Fibroblast of mammary gland (primary cell): ENCODE measurements at places on chromosomes 6 and 20.

GRCh38 chr20:43987531-43987930, 72.9 kb downstream of the TOX2 start:
- DNase-seq, result no peak

DNA sequence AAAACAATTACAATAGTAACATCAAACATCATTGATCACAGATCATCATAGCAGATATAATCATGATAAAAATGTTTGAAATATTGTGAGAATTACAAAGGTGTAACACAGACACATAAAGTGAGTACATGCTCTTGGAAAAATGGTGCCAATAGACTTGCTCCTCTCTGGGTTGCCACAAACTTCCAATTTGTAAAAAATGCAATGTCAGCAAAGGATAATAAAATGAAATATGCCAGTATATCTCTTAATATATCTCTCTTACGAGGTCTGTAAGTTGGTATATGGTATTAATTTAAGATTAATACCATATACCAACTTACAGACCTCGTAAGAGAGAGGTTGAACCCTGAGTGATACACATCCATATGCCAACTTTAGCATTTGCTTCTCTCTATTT, 13.4 kb upstream of the CST3 start:
- DNase-seq, result no peak

DNA sequence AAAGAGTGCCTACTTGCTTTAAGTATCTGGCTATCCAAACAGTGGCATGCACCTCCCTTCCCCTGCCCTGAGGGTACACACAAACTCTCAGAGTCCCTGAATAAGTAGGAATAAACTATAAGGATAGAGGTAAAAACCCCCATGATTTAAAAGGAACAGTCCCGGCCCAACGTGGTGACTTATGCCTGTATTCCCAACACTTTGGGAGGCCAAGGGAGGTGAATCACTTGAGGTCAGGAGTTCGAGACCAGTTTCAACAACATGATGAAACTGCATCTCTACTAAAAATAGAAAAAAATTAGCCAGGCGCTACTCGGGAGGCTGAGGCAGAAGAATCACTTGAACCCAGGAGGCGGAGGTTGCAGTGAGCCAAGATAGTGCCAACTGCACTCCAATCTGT, 22.2 kb downstream of the SAMHD1 start:
- peak; percentile 69 for DNase-seq

DNA sequence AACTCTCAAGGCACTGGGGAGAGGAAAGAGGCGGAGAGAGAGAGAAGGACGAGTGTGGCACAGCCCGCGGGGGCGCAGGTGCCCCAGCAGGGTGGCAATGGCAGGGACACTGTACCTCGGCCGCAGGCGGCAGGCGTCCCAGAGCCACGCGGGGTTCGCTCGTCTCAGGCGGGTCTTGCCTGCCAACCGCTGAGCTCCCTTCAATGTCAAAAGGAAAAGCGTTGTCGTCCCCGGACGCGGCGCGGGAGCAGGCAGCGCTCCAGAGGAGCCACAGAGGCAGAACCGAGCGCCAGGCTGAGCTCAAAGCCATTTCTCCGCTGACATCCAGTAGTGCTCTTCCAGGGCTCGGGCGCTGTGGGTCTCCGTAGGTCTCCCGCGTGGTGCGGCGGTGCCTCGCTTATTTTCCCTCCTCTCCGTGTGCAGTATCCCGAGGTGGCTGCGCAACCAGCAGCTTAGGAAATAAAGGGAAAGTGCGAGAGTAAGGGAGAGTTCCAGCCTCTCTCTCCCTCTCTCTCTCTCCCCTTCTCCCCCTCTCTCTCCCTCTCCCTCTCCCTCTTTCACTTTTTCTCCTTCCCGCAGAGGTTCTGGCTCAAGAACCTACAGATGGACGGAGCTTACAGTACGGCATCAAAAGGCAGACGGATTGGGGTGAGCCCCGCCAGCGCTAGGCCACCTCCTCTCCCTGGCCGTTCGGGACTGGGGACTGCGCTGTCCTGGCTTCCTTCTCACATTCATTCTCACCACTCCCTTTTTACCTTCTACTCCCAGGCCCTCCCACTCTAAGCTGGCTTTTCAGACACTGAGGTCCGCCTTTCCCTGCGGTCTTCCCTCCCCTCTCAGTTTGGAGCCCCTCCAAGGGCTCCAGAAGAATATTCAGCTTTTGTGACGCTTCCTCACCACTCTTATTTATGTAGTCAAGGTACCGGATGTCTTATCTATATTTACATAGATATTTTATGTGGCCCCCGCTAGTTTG, at the start of gene LAMA4:
Gene LAMA4 (minus strand): TSS at position 727 of the 976 bp plus-strand sequence. CDS start 417 bp downstream, at position 310.
- peak; percentile 88 for DNase-seq

DNA sequence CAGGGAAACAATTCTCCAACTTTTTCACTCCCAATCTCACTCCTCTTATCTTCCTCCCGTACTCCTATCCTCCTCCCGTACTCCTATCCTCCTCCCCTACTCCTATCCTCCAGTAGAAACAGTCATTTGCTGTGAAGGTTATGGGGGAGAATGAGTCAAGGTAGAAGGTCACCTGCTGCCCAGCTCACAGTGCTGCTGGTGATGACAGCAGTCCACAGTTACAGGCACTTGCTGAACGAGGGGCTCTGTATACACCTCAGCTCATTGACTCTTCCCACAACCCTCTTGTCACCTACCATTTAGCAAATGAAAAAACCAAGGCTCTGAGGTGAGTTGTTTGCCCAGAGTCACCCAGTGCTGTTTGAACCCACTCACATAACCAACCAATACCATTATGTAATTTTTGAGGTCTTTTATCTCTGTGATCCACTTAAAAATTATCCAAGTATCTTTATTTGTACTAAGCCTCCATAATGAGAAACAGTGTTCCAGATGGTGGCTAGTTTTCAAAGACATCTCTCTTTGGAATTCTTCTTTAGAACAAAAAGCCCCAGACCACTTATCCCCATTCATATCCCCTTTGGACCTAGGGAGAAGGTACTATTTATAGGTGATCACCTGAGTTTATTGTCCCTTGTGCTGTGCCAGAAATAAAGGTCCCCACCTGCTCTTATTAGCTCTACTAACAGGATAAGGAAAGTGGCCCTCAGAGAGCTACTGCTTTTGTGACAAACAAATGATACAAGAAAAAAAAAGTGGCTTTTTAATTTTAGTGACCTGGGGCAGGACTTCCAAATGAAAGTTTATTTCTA, 53.2 kb downstream of the PTPN1 start:
- DNase-seq, result no peak

DNA sequence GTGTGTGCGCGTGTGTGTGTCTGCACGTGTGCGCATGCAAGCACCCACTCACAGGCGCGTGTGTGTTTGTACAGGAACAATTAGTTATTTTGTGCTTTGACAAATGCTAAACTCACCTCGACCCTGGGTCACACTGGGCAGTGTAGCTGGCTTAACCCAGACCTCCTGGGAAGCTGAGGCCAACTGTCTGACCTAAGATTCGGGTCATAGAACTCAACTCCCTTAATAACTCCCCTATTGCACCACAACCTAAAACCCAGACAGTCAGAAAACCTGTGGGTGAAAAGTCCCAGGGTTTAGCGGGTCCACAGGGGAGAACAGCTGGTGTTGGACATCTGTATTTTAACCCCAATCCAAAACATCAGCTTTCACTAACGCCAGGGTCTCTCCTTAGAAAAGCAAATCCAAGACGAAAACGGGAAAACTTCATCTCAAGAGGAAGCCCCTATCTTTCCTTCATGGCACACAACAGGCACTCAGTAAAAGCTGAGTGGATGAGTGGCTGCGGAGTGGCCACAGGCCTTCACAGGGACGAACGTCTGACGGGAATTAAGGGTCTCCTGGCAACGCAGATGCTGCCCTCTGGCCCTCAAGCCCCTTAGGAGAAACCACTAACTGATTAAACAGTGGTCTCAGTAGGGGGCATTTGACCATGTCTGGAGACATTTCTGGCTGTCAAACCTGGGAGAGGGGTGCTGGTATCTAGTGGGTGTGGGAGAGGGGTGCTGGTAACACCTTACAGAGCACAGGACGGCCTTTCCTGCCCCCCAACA, 4.5 kb downstream of the PMEPA1 start:
- DNase-seq, result no peak

DNA sequence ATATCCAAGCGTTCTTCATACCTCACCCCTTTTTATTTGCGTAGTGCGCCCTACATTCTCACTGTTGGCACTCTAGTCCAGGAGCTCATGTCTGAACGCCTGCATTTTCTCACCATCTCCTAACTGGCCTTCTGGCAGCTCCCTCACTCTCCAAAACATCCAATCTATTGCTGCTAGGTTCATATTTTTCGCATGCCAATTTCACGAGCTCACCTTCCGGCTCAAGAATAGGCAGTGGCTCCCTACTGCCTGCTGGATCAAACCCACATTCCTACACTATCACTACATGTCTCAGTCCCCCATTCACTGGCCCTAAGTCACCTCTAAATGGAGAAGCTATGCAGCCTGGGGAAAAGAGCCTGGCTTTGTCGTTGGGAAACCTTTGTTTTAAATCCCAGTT, 115.0 kb downstream of the IPCEF1 start:
- no peak for DNase-seq

DNA sequence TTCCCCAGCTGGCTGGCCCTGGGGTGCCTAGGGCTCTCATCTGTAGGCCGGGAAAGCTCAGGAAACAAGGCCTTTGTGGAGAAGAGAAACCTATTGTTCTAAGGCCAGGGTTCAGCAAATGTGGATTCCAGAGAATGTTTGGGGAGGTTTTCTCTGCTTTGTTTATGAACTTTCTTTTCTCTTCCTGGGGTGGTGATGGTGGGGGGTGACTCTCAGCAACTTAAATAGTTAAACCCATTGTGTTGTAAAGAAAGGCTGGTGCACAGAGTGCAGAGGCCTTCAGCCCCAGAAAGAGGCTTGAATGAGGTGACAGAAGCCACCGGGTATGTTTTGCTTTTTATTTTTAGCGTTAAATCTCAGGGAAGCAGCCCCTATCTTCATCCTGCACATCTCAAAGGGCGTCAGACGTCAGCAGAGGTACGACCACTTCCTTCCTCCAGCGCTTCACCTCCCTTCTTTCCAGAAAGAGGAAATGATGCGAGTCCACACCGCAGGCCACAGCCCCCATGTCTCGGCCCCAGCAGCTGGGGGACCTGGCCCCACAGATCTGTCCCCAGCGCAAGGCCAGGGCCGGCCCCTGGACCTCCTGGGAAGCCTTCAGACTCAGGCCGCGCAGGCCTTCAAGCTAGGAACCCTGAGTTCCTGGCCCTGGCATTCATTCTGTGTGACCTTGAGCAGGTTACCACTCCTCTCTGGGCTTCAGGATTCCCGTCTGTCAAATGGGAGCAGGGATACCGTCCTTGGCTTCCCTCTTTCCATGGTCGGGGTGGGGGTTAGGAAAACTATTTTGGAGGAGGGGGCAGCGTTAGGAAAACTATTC, 605 bp upstream of the PPP1R16B start:
- no peak for DNase-seq

GRCh38 chr6:37460805-37461204, 27.8 kb downstream of the CMTR1 start:
- DNase-seq, result no peak

DNA sequence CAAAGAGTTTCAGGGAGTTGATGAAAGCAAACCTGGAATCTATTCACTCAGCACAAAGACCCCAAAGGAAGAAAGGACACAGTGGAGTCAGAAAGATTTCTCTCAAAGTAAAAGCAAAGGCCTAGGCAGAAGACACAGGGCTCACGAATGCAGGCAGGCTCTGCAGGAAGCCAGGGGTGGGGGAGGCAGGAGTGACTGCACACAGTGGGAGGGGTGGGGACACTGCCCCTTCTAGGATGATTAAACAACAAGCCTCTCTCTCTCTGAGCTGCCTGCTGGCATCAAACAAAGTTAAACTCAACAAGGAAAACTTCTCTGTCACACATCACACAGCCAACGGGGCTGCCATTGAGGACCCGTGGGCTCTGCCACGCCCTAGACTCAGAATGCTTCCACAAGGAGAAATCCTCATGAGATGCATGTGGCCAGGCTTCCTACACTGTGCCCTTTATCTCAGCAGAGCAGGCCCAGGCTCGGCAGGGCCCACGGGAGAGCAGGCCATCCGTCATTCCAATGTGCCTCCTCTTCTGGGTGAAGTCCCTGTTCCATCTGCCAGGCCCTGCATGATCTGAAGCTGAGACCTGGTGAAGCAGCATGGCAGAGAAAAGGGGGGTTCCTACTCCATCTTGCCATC, 70.1 kb downstream of the RAMACL start:
- peak; percentile 14 for DNase-seq

DNA sequence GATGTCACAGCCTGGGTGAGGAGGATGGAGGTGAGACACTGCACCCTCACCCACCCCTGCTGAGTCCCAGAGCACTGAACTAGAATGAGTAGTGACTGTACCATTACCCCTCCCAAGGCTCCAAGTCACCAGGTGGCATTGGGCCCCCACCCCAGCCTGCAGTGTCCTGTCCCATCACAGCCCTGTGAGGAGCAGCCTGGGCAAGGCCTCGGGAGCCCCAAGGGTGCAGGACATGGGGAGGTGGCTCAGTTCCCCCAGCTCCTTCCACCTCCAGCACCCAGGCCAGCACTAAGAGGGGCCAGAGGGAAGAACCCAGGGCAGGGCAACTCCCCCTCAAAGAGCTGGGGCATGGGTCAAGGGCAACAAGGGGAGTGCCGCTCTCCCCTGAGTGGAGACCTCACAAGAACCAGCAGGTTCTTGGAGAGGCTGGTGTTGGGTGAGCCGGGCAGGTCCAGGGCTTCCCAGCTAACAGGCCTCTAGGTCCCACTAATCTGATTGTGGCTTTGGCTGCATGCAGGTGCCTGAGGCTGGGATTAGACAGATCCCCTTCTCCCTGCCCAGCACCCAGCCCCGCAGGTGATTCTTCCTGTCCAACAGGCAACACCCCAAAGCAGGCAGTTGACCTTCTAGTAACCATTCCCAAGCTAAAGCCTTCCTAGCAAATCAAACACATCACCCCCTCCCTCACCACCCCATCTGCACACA, 2.6 kb downstream of the CST4 start:
- no peak for DNase-seq

DNA sequence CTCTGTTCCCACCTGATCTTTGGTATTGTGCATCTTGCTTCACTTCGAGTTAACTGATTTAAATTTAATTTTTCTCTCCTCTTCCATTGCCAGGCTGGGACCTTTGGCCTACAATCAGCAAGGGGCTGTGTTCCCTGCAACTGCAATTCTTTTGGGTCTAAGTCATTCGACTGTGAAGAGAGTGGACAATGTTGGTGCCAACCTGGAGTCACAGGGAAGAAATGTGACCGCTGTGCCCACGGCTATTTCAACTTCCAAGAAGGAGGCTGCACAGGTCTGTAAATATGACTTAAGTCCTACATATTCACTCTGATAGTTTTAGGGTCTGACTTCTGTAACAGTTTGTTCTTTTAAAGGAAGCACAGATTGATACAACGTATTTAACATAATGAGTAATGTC, 412.4 kb downstream of the ARHGAP18 start:
- no peak for DNase-seq

GRCh38 chr6:30169658-30170614, 6.6 kb downstream of the TRIM15 start:
- DNase-seq, result peak; percentile 63

- DNase-seq, result no peak
These were observed 12.2 kb upstream of the STK35 start for GRCh38 chr20:2089447-2089846.

DNA sequence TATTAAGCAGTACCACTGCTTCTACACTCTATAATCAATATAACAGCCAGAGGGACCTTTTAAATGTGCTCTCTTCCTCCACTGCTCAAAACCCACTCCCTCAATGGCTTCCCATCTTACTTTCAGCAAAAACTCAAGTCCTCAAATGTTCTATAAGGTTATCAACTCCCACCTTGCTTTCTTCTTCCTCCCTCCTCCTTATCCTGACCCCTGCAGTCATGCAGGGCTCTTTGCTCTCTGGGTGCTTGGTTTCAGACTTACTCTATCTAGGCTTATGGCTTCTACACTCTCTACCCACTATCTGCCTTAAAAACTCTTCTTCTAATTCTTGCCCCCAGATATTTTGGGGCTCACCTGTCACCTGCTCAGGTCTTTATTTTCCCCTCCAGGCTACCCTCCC, 5.3 kb downstream of the ARHGAP18 start:
- DNase-seq, result no peak

GRCh38 chr20:12847872-12848271, 160.9 kb upstream of the SPTLC3 start:
- peak; percentile 0 for DNase-seq
